ENCODE measurements at places on chromosomes 2 and 18.
A peak's percentile ranks its signal among the peaks of the same experiment; 100 is the strongest.

- DNase-seq: no peak
Measured at GRCh38 chr2:83585250-83585649, 873.8 kb downstream of the SUCLG1 start.

GRCh38 chr2:54709336-54709809 lies 14.1 kb upstream of the EML6 start:
- no peak for DNase-seq

GRCh38 chr2:53210538-53210937 lies 557.1 kb upstream of the CHAC2 start:
- DNase-seq: no peak

DNA sequence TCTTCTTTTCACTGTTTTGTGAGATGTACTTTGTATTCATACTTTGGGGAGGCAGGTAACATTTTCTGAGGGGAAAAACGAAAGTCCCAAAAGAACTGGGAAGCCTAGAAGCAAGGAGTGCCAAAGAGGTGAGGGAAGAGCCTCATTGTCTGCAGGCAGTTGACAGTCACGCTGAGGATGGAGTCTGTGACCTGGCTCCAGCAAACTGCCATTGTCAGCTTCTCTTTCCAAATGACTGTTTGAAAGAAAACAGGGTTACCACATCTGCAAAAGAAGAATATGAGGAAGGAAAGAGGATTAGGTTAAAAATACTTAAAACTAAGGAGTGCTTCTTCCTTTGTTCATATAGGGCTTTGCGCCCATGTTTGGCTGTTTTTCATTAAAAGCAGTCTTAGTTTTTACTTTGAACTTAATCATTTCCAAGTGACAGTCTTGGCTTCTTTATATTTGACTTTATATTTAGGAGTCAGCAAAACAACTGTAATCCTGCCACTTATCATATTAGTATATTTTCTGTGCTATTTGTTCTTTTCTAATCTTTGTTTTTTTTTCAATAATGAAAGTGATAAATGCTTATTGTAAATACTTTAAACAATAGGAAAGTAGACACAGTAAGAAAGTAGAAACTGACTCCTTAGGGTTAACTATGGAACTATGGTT lies 35.0 kb downstream of the CERS6 start:
- peak; percentile 65 for DNase-seq

DNA sequence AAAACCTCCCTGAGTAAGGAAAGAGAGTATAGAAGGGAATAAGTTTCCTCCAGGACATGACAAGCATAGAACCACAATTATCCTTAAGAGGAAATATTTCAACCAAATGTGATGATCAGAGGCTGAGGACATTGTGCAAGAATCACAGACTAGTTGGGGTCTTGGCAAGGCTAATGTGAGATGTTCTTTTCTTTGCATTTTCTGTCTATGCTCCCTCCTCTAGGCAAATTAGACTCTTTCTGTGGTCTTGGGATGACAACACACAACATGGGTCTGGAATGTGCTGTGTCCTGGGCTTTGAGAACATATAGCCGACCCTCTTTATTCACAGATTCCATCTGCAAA lies 32.0 kb upstream of the IL1RL1 start:
- DNase-seq: no peak

GRCh38 chr2:86596118-86596517 lies 27.5 kb downstream of the RNF103 start:
- DNase-seq: no peak

DNA sequence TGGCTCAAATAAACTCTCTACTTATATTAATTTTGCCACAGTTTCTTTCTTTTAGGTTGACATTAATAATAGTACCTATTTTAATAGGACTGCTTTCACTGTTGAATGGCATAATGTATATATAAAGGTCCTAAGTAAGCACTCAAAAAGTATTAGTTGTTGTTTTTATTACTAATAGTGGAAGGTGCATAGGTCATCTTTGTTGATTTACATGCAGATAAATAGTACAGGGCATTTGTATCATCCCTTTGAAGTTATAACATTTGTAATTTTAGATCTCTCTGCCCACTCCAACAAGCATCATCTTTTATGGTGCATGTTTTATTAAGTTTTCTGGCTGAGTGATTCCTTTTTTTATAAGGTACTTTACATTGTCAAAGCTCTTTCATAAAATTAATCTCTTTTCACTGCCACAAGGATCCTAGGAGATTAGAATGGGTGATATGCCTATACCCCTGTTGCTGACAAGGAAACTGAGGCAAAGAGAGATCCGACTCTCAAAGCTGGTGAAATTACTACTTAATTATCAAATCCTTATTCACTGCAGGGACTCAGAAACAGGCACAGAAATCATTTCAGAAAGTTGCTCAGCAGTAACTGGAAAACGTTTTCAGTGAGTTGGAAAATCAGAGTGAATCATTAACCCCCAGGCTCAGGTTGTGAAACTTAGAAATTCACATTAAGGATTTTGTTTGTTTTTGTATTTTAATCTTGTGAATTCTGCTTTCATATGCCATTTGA lies 299.6 kb downstream of the AGPS start:
- no peak for DNase-seq

GRCh38 chr2:60294901-60295635 lies 258.4 kb downstream of the BCL11A start:
- no peak for DNase-seq

GRCh38 chr2:65030476-65031332 lies 25.5 kb upstream of the CEP68 start:
- DNase-seq: no peak

DNA sequence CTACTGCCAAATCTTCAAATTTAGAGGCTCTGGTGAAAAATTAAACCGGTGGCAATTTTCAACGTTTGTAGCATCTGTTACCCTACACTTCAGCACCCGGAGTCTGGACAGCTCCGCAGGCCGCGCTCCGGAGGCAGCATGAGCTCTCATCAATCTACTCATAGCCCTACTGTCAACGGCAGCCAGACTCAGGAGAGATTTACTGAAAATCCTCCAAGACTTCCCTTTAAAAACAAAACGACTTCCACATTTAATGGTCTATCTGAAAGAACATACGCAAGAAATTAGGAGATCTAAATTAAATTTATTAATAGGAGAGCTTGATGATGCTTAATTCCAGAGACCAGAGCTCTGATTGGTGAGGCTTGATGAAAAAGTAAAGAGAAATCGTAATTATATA lies 970 bp upstream of the ADCYAP1 start:
- DNase-seq: no peak

DNA sequence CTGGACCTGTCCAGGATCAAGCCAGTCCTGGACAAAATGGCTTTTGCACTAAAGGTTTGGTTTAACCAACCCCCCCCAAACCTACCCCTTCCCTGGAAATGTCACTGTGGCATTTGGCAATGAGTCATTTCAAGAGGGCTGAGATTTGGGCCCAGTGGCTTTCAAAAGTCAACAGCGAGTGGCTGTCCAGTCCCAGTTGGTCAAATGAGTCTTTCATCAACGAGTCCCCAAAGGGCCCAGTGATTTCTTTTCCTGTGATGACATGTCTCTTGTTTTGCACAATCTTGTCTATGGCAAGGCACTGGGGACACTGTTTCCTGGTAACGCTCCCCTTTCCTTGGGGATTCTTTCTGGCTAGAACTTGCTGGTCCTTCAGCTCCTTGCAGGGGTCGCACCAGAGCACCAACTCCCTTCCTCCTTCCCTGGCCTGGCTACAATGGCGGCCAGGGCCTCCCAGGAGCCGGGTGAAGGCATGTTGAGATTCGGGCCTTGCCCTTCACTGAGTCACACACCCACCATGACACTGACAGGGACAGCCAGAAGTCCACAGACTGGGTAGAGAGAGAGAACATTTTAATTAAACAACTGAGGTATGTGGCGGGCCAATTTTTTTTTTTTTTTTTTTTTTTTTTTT lies 87.2 kb downstream of the SMAD7 start:
- DNase-seq: no peak

GRCh38 chr18:13525381-13526029 lies 200.9 kb downstream of the FAM210A start:
- DNase-seq: no peak

GRCh38 chr2:57907411-57907810 lies 139.2 kb upstream of the VRK2 start:
- no peak for DNase-seq

DNA sequence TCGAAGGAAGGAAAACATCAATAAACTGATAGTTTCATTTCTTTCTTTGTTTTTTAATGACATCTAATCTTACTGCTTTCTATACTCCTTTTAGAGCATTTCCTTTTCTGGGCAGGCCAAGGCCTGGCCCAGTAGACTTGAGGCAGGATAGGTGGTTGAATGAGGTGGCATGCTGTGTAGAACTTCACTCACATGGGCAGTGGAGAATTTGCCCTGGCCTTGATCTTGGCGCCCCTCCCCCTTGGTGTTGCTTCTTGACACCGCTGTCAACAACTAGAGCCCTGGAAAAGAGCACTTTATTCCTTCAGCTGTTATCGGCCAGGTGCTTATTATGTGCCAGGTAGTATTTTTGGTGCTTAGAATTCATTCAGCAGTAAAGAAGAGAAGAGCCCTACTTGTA lies 37.4 kb downstream of the XRCC5 start:
- no peak for DNase-seq

GRCh38 chr2:9326975-9327374 lies 96.4 kb downstream of the ITGB1BP1 start:
- no peak for DNase-seq

- no peak for DNase-seq
Measured at GRCh38 chr2:60558536-60558935, 5.1 kb upstream of the BCL11A start.

DNA sequence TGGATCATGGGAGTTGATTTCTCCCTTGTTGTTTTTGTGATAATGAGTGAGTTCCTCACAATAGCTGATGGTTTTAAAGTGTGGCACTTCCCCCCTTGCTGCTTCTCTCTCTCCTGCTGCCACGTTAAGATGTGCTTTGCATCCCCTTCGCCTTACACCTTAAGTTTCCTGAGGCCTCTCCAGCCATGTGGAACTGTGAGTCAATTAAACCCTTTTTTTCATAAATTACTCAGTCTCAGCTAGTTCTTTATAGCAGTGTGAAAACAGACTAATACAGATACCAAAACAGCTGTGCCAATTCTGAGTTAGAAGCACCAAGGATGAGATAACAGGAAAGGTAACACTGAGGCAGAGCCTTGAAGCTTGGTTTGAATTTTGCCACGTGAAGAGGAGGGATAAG lies 44.7 kb downstream of the ITSN2 start:
- DNase-seq: no peak

- no peak for DNase-seq
Measured at GRCh38 chr2:200077210-200077650, 121.8 kb downstream of the MAIP1 start.

DNA sequence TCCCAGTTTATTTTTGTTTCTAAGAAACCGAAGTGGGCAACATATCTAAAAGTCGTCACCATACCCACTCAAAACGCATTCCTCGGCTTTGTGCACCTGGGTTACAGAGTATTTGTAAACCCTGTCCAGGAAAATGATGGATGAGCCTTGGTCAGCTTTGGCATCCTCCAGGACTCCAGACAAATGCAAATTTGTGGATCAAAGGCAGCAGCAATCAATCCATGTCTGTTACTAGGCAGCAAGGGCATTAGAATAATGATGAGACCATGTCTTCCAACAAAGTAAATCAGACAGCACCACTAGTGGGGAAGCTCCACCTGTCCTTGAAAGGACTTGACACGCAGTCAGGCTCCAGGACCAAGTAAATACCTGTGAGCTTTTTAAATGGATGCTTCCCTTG lies 672.6 kb upstream of the GYPC start:
- DNase-seq: no peak

- peak; percentile 7 for DNase-seq
Measured at GRCh38 chr2:98461498-98462049, 16.9 kb downstream of the INPP4A start.

DNA sequence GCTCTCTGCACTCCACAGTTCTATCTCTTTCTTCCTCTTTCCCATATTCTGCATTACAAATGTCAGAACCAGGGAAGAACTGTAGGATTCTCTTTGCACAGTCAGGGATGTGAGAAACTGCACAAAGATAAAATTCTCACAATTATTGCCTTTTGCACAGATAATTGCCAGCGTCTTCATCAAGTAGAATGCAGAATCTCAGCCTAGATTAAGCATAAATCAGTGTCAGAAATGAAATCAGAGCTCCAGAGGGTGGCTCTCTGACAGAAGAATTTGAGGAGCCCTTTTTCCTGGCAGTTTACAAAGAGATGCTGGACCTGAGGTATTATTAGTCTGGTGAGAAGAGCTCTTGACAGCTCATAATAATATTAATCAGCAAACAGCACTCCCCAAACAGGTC lies 173.1 kb downstream of the PTH2R start:
- DNase-seq: no peak

DNA sequence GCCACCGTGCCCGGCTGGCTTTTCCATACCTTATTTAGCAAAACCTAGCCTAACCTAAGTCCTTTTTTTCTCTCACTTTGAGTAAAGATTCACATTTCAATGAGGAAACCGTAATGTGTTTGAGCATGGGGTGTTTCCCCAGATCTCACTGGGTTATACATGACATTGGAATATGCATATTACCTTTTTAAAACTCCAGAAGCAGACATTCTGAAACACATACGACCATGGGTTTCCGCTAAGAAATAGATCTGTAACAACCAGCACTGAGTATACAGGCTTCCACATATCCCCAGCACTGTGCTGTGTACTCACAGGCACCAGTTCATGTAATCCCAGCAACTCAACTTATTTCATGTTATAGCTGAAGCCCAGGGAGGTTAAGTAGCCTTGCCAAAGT lies 41.0 kb upstream of the FOSL2 start:
- DNase-seq: no peak

DNA sequence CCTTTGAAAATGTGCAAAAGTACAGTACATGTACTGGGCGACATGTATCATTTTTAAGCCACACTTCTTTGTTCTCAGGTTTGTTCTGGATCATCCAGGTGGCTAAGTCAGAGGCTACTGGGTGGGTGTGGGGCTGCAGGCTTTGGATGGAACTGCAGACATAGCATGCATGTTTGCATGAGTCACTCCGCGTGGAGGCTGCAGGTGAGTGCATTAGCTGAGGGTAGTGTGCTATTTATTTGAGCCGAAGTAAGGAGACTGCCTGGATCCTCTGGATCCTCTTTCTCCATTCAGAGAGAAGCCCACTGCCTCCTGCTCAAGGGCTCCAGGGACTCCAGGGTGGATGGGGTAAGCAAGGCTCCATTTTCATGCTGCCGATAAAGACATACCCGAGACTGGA lies 9.4 kb upstream of the NEURL3 start:
- DNase-seq: no peak

DNA sequence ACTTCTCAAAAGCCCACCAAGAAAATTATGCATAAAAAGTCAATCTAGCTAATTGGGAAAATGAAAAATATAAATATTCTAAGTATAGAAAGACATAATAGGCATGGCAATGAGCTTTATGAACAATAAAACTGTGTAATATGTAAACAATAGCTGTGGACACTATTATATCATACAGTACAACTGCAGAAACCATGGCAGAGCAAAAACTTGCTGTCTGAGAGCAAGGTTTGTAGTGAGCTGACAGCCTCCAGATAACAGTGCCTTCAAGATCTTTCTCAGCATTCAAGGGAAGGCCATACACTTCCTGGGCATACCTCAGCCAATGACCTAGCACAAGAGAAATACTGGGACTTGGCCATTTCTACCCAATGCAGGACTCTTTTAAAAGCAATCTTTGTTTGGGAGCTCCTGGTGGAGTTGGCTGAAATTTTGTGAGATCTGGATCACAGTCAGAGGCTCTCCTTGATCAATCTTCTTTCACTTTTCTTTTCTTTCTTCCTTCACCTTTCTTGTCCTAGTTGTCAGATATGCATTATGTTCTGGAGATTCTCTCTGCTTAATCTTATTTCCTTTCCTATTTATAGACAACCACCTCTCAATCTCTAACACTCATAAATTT lies 427.2 kb upstream of the UBE2E3 start:
- DNase-seq: no peak

Measured in GF-D8 (cell line).